ENCODE measurements at places on chromosomes 13 and 19.

GRCh38 chr13:51688937-51689662 lies 104.8 kb downstream of the WDFY2 start:
- DNase-seq: no peak

GRCh38 chr19:50667759-50668231 lies 18.6 kb downstream of the C19orf81 start:
- no peak for DNase-seq

DNA sequence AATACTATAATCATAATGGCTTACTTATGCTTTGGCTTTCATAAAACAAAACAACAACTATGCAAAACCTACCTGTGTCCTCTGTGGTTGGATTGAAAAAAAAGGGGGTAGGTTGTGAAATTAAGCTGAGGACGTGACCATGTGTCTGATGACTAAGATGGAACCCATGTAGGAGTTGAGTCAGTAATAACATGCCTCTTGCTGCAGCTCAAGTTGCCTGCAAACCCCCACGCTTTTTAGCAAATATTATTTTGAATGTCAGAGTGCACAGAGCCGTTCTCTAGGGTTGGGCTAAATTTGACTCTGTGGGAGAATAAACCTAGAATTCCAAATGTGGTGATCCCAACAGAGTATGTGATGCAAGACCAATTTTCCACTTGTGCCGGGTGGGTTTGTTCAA lies 209.3 kb downstream of the KCNRG start:
- no peak for DNase-seq

- no peak for DNase-seq
Observed at GRCh38 chr13:109744512-109745051, 41.8 kb downstream of the IRS2 start.

Measured in naive thymus-derived CD8-positive, alpha-beta T cell (primary cell).